ENCODE measurements at places on chromosomes 6 and 20.

GRCh38 chr6:31569861-31570536, 2.1 kb upstream of the LTA start:
- H3K27me3 ChIP-seq = no peaks in the 10 kb centered on the region
- no peak overlapping the region for H3K27ac ChIP-seq
- no peaks in the 10 kb centered on the region for H3K36me3 ChIP-seq
- DNase-seq = no peak
- no peaks in the 10 kb centered on the region for H3K4me1 ChIP-seq
- H3K4me3 ChIP-seq = no peak overlapping the region

DNA sequence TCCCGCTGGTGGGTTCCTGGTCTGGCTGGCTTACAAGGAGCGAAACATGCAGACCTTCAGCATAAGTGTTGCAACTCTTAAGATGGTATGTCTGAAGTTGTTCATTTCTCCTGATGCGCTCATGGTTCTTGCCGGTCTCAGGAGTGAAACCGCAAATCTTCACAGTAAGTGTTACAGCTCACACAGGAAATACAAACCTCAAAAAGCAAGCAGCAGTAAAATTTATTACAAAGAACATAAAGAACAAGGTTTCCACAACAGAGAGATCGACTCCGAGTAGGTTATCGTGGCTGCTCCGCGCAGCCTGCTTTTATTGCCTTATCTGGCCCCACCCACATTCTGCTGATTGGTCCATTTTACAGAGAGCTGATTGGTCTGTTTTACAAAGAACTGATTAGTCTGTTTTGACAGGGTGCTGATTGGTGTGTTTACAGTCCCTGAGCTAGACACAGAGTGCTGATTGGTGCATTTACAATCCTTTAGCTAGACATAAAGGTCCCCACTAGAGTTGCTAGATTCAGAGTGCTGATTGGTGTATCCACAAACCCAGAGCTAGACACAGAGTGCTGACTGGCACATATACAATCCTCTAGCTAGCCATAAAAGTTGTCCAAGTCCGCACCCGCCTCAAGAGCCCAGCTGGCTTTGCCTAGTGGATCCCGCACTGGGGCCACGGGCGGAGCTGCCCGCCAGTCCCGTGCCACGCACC, 39.2 kb downstream of the TRIM27 start:
- no peak for DNase-seq
- H3K4me3 ChIP-seq = no peak overlapping the region
- no peak overlapping the region for H3K27ac ChIP-seq
- peaks cover 7% of the 10 kb centered on the region for H3K27me3 ChIP-seq

- no peak for DNase-seq
- no peak overlapping the region for H3K4me3 ChIP-seq
- H3K27me3 ChIP-seq = no peaks in the 10 kb centered on the region
- H3K27ac ChIP-seq = no peak overlapping the region
- no peaks in the 10 kb centered on the region for H3K36me3 ChIP-seq
These were observed 370.3 kb downstream of the CD109 start for GRCh38 chr6:74066168-74066871.

DNA sequence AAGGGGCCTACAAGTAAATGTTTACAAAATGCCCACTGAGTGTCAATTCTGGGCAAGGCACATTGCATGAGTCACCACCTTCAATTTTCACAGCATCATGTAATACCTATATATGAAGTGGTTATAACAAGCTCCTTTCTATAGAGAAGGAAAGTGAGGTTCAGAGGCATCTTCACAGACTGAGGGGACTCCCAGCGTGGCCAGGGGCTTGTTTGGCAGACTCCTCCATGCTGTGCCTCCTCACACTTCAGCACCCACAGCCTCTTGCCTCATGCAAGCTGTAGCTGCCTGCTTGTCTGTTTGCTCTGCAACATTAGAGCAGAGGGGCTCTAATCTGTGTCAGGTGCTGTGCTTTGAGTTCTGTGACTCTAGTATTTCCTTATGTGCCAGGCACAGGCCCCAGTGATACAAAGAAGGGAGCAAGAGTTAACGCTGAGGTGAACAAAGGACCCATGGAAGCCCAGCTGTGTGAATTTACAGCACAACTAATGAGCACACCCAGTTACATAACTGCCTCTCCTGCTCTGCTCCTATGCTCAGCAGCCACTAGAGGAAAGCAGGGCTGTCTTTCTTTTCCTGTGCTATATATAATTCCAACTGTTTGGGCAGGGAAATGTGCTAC, 72.3 kb downstream of the ZHX3 start:
- DNase-seq = no peak
- no peaks in the 10 kb centered on the region for H3K27me3 ChIP-seq
- peak overlapping the region; percentile 50 for H3K27ac ChIP-seq
- no peak overlapping the region for H3K4me3 ChIP-seq
- H3K36me3 ChIP-seq = no peaks in the 10 kb centered on the region

DNA sequence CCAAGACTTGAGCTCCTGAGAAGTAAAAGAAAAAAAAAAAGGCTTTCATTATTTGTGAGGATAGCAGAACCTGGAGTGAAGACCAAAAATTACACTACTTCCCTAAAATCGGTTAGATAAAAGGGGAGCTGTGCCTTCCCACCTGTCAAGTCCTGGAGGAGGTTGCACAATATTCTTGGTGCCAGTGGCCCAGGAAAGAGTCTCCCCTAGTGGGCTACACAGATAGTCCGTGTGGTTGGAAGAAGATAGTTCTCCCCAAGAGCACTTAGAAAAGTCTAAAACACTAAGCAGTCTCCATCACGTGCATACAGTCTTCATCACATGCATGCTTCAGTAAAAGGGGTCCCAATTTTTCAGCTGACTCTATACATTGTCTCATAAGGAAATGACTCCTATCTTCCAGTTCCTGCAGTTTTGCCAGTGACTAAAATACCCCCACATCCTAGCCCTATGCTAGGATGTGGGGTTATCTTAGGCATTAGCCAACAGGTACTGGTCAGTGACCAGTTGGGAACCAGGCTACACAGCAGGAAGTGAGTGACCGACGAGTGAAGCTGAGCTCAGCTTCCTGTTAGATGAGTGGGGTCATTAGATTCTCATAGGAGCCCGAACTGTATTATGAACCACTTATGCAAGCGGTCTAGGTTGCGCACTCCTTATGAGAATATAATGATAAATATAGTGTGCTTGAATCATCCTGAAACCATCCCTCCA, 199.5 kb upstream of the FAM83B start:
- no peaks in the 10 kb centered on the region for H3K27me3 ChIP-seq
- DNase-seq = no peak
- no peaks in the 10 kb centered on the region for H3K4me1 ChIP-seq
- H3K27ac ChIP-seq = no peak overlapping the region

Data from psoas muscle (tissue), 8 donors.